NCI-H510A (cell line): ENCODE measurements at places on chromosomes 11 and 22.

DNA sequence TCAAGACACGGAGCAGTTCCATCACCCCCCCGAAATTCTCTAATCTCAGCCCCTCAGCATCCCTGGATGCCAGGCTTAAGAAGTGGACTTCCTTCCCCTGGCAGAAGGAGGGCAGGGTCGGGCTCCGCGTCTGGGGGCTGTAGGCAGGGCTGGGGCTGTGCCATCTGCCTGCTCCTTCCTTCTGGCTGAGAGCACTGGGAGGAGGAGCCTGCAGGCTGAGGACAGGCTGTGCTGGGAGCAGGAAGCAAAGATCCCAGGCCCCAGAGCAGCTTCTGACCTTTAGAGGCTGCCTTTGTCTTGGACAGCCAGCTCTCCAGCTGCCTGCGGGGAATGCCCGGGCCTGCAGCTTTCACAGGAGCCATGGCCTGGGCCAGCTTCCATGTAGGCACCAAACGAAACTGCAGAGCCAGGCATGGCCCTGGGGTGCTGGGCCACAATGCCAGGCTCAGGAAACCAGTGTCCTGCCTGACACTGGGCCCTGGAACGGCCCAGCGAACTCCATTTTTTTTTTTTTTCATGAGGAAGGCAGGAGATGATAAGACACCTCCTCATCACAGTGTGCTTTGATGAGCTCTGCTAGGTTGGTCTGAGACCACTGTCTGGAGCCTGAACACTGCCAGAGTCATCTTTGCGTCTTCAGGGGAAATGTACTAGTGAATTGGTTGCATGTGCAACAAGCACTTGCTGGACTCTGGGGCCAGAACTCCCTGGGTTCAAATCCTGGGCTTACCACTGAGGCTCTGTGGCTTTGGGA lies 67.9 kb downstream of the MCM5 start:
- DNase-seq = peak; percentile 49

DNA sequence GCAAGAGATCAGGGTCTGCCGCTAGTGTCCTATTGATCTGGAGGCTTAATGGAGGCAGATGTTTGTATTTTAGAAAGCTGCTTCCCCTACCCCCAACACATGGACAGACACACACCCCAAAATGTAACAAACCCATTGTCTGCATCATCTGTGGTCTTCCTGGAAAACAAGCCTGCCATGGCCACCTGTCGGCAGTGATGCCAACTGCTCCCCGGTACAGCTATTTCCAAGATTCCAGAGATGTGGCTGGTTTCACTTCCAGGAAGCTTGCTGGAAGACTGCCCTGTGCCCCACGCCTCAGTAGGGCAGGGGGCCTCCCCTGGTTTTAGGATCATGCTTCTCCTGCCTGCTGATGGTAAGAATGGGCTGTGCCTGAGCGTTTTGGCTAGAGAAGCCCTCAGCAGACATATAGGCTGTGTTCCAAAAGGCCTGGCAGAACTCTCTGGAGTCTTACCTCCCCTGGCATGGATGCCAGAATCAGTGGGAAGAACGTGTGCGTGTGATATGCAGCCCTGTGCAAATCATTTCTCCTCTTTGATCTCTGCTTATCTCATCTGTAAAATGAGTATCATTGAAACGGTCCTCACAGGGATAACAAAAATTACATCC lies 108.6 kb downstream of the FBXO7 start:
- DNase-seq = no peak

- DNase-seq = peak; percentile 53
These were observed 15.0 kb upstream of the ALX4 start for GRCh38 chr11:44324749-44325525.

DNA sequence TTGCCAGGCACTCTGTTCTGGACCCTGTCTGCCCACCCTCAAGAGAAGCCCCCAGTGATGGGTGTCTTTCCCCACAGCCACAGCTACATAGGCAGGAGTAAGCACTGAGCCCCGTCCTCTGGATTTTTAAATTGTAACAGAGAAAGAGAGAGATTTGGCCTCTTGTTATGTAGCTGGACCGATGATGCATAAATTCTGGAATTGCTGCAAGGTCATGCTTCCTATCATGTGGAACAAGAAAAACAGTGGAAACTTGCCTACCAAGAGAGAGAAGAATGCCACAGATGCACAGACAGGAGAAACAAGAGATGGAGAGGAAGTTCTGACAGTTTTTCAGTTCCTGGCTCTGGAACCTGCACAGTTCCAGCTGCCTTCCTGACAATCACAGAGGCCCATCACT lies 150.2 kb downstream of the ETS1 start:
- DNase-seq = no peak

DNA sequence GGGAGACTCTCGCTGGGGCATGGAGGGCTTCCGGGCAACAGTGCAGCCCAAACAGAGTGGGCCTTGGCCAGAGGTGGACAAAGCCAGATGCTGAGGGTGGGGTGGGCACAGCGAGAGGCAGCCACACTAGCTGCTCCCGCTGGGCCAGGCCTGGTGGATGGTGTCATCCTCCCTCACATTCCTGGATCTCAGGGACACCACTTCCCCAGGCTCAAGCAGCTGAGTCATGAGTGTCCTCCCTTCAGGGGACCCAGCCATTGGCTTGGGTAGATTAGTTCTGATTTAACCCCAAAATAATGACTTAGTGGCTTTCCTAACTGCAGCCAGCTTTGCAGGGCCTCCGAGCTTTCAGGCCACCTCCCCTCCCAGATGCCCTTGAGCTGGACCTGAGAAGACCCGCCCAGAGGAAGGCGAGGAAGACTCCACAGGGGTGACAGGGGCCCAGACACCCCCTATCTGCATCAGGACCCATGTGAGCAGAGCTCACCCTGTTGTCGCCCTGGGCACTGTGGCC lies 25.9 kb upstream of the WNT7B start:
- DNase-seq = no peak

DNA sequence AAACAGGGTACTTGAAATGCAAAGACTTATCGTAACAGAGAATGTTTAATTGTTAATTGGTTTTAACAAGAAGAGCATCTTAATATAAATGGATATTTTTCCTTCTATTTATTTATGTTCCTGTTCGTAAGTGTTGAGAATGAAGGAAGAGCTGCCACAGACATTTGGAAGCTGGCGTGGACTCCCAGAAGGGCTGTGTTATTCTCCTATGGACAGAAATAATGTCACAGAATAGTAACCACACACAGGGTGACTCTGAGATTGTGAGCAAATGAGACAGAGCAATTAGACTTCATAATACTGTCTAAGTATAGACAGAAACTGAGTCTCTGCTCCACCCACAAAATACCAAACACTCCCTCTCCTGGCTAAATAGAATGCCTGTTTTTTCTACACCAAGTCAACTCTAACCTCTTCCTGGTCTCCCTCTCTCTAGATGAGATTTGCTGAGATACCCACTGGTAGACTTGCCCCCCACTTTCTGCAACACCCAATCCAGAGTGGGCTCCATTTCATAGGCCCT lies 6.1 kb downstream of the APOL3 start:
- DNase-seq = no peak

DNA sequence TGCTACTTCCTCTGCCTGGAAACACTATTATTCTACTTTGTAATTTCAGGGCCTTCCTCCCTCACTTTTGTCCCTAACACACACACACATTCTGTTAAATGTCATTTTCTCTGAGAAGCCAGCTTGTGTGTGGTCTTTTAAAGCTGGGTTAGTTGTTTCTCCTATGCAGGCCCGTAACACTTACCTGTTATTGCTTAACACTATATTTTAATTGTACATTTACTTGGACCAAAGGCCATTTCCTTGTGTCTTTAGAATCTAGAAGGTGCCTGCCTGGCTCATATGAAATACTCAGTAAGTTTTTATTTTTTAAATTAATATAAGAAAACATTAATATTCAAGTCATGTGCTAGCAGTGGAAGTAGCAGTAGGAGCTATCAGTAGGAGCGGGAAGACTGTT lies 30.6 kb downstream of the FAR1 start:
- DNase-seq = no peak

GRCh38 chr11:46889689-46890475 lies 28.5 kb downstream of the LRP4 start:
- no peak for DNase-seq

DNA sequence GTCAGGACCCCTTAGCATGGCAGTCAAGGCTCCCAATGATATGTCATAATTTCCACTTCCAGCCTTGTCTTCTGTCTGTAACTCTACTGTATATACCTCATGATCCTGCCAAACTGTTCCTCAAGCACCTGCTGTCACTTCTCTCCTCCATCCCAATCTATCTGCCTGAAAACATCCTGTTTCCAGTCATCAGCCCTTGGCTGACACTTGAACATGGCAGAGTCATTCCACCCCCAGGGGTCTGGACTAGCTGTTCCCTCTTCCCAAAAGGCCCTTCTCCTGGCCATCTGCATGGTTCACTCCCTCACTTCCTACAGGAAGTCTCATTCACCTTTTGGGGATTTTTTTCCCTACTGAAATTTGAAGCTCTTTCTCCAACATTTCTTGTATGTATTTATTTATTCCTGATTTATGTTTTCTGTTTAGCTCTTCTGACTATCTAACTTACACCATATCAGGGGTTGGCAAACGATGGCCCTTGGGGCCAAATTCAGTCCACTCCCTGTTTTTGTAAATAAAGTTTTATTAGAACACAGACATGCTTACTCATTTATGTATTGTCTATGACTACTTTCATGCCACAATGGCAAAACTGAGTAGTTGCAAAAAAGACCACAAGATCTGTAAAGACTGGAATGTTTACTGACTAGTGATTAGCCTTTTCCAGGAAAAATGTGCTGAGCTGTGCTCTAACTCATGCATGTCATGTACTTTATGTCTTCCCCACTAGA lies 278.4 kb downstream of the KIRREL3 start:
- DNase-seq = no peak

DNA sequence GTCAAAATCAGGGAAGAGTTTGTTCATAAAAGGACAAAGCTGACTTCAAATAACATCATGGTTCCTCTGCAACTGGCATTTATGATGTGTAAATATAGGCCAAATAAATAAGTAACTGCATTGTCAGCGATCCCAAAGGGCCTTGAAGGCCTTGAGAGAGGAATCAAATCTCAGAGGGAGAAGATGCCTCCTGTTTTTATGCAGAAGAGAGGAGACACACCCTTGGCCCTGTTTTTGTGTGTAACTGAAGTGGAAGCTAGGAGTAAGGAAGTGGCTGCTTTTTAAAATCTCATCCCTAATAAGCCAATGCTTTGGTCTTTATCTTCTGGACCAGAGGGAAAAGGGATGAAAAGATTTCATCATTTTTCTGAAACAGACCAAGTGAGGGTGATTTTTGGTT lies 15.7 kb upstream of the SCN3B start:
- DNase-seq = no peak

DNA sequence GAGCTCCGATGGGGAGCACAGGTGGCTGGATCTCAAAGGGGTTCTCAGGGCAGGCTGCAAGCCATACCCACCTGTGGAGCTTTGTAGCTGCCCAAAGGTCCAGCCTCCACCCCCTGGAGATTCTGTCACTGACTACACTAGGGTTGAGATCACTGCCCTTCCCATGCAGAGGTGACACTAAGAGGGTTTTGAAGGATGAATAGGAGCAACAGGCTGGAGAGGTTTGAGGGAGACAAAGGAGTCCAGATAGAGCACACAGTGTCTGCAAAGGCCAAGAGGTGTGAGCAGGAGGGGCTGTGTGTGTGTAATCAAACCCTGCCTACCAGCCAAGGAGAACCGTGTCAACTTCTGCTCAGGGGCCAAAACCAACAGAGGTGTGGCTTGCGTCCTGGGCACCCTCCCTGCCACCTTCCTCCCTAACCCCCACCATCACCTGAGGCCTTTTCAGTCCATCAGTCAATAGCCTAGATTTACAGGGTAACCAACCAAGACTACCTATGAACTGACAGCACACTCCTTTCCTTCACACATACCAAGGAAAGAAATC lies 43.0 kb upstream of the WNT11 start:
- no peak for DNase-seq

DNA sequence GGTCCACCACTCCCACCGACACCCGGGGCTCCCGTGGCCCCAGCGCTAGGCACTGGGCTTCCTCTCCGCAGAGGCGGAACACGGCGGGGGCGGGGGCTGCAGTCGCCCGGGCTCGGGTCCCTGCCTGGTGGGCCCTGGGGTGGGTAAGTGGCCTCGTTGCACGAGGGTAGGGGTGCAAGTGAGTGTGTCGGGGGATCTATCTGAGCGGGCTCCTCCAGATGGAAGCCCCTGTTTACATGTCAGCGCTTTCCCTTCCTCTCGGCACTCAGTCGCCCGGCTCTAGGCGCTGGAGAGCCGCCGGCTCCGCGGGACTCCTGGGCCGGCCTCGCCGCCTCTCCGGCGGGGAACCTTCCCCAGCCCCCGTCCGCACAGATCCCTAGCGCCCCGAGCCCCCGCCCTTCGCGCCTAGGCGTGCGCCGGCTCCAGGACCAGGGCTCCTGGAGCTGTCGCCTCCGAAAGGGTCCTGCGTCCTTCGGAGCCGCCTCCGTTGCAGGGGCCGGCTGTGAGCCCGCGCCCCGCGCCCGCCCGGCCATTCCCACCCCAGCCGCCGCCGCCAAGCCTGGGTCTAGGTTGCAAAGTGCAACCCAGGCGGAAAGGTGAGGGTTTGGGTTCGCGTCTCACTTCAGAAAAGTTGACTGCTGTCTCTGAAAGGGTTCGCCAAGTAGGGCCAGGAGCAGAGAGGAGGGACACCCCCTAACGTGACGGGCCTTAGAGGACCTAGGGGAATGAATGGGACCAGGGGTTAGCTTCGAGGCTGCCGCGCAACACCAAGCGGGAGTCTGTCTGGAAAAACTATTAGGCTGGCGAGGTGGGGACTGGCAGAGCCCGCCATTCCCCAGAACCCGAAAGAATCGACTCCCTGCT lies 978 bp downstream of the FLI1 start:
- DNase-seq = no peak

GRCh38 chr11:118439646-118440045 lies 3.4 kb downstream of the KMT2A start:
- no peak for DNase-seq

- DNase-seq = no peak
These were observed 82.1 kb downstream of the EMSY start for GRCh38 chr11:76526878-76527277.

- DNase-seq = no peak
These were observed 13.2 kb downstream of the FZD4 start for GRCh38 chr11:86941871-86942599.

DNA sequence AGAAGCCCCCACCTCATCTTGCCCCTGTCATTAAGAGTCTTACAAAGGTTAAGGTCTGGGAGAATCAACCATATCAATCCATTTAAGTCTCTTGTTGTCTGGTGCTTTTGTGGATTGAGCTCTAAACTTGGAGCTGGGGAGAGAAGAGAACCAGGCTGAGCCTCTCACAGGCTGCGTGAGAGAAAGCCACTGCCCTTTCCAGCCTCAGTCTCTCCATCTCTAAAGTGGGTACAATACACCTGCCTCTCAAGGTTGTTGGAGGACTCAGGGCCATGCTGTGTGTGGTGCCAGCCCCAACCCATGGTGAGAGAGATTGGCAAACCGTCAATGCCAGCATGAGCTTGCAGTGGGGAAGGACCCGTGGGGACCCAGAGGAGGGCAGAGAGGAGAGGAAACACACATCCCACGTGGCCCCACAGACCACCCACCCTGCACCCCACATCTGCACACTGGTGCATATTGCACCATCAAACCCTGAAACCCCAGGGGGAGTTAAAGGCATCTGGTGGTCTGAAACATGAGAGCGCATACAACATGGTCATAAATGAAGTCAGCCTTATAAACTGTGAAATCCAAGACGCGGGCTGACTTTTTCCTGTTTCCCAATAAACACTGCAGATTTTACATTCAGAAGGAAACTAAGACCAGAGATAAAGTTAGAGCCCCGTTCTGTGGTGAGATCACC lies 27.5 kb upstream of the FBLN1 start:
- no peak for DNase-seq

GRCh38 chr11:23079382-23079813 lies 219.1 kb upstream of the CCDC179 start:
- no peak for DNase-seq

GRCh38 chr22:50012211-50013181 lies at the start of gene IL17REL:
Gene IL17REL (minus strand): TSS chr22:50012765. CDS start chr22:50012646, 119 bp downstream.
- no peak for DNase-seq
